ENCODE measurements at places on chromosomes 2 and 18. TPM values are rescaled to one million over a fixed set of nuclear protein-coding genes. Genes with fewer than 3 reads are reported as not detected.

GRCh38 chr18:31736630-31737029 is 24.1 kb downstream of the SLC25A52 start:
- DNase-seq = no peak

DNA sequence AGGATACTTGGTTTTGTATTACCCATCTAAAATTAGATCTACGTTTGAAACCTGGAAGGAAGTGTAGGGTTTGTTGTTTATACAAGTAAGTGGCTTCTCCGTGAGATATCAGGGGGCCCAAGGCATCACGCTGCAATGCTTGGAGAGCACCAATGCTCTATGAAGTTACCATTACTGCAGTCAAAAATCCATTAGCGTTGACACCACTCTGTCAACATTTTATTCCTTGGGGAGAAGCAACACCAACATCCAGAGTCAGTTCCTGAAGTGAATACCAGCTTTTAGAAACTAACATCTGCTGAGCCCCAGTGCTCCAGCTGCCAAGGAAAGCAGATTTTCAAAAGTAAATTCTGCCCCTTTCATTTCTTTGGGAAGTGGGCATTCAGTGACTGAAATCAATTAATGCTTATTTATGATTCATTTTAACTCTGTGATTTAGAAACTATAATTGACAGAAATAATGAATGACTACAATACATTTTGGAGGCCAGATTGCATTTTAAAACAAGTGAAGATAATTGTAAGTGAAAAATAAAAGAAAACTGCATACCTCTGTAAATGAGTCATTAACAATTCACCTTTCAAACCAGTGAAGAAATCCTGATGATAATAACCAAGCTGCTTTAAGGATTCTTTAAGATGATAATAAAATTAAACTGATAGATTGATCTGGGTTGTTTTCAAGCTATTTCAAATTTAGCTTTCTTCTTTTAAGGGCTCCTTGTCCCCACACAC is 30.5 kb downstream of the LRP1B start:
- DNase-seq = no peak

GRCh38 chr2:29281086-29281915 is 166.1 kb downstream of the CLIP4 start:
- DNase-seq = peak; percentile 7

DNA sequence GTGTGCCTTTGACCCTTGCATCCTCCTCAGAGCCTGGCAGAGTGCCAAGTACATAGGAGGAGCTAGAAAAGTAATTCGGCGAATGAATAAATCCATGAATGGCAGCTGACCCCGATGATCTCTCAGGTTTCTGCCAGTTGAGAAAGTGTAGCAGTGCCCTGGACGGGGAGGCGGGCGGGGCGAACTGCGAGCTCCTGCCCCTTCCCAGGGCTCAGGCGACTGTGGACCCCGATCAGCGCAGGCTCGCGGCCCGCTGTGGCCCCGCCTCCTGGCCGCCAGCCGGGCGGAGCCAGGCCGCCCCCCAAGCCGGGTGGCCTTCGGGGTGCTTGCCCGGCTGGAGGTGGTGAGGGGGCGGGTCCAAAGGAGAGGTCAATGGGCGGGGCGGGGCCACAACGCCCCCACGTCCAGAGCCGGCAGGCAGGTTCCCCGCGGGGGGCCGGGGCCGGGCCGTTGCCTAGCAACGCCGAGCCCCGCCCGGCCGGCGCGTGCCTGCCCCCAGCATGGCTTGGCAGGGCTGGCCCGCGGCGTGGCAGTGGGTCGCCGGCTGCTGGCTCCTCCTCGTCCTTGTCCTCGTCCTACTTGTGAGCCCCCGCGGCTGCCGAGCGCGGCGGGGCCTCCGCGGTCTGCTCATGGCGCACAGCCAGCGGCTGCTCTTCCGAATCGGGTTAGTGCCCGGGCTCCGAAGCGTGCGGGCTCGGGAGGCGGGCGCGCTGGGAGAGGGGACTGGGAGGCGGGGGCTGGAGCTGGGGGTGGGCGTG is 30.6 kb upstream of the TMBIM1 start:
- peak; percentile 19 for DNase-seq

DNA sequence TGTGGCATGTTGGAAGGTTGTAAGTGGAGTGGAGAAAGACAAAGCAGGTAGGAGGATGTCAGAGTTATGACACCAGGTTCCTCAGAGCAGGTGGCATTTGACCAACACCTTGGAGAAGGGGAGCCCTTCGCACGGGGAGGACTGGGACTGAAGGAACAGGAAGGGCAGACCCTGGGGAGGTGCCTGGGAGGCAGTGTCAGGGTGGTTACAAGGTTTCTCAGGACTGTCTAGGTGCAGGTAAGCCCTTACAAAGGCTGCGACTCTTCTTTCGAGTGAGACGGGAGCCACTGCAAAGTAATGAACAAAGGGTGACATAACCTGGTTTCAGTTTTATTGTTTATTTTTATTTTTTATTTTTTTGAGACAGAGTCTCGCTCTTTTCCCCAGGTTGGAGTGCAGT is 84.6 kb downstream of the EIF2AK3 start:
- no peak for DNase-seq

Gene MDH1
- 100 TPM for total RNA-seq

Measured in tibial nerve (tissue), 4 donors.